ENCODE measurements at places on chromosomes 3 and 15. TPM values are rescaled to one million over a fixed set of nuclear protein-coding genes. Genes with fewer than 3 reads are reported as not detected.
A peak's percentile ranks its signal among the peaks of the same experiment; 100 is the strongest.

BUB1B gene
- total RNA-seq, result 0.51 TPM

MYEF2 gene
- 4.9 TPM for total RNA-seq

SLC51A gene
- total RNA-seq, result not detected

AGBL1 gene
- total RNA-seq, result 29.7 TPM

MFN1 gene
- 37.1 TPM for total RNA-seq

LSM3 gene
- 14.6 TPM for total RNA-seq

SLC22A14 gene
- not detected for total RNA-seq

PPM1M gene
- total RNA-seq, result 3.7 TPM

AP3B2 gene
- total RNA-seq, result not detected

HOMER2 gene
- total RNA-seq, result 51.6 TPM

UBA3 gene
- total RNA-seq, result 29.3 TPM

EHHADH gene
- 3.4 TPM for total RNA-seq

GRCh38 chr3:117266806-117267205 is 557.2 kb downstream of the TUSC7 start:
- no peak for DNase-seq
- no peak overlapping the region for H3K4me3 ChIP-seq
- H3K27me3 ChIP-seq, result no peaks in the 10 kb centered on the region
- H3K36me3 ChIP-seq, result no peaks in the 10 kb centered on the region
- H3K4me1 ChIP-seq, result no peaks in the 10 kb centered on the region
- H3K27ac ChIP-seq, result no peak overlapping the region

GRCh38 chr15:61050844-61051568 is 178.1 kb downstream of the RORA start:
- no peaks in the 10 kb centered on the region for H3K27me3 ChIP-seq
- no peak for DNase-seq
- peak overlapping the region; percentile 8 for H3K27ac ChIP-seq
- H3K4me1 ChIP-seq, result peaks cover 26% of the 10 kb centered on the region
- no peak overlapping the region for H3K4me3 ChIP-seq
- H3K36me3 ChIP-seq, result no peaks in the 10 kb centered on the region

GRCh38 chr15:42160136-42160535 is 3.7 kb upstream of the PLA2G4F start:
- peak overlapping the region; percentile 94 for H3K27ac ChIP-seq
- peaks cover 34% of the 10 kb centered on the region for H3K4me1 ChIP-seq
- H3K36me3 ChIP-seq, result peaks cover 61% of the 10 kb centered on the region
- no peak for DNase-seq
- H3K4me3 ChIP-seq, result no peak overlapping the region
- H3K27me3 ChIP-seq, result no peaks in the 10 kb centered on the region

DNA sequence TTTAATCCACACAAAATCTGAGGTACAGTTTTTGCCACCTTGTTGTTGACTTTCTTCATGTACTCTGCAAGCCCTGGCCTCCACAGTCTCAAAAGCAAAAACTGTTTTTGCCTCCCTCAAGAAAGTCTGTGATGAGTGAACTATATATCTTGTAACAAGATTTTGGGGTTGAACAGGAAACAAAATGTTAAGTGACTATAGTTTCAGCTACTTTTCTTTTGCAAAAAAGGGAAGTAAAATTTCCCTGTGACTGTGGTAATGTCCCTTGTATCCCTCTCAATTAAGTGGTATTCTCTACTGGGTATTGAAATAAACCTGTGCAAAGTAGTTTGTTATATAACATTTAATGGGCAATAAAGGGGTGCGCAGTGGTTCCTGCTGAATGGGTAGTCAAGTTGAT is 21.3 kb upstream of the SCAANT1 start:
- no peak overlapping the region for H3K27ac ChIP-seq
- no peaks in the 10 kb centered on the region for H3K27me3 ChIP-seq

- H3K36me3 ChIP-seq, result no peaks in the 10 kb centered on the region
- H3K27ac ChIP-seq, result no peak overlapping the region
- H3K27me3 ChIP-seq, result no peaks in the 10 kb centered on the region
Measured at GRCh38 chr15:91873138-91873536, 19.6 kb downstream of the SLCO3A1 start.

DNA sequence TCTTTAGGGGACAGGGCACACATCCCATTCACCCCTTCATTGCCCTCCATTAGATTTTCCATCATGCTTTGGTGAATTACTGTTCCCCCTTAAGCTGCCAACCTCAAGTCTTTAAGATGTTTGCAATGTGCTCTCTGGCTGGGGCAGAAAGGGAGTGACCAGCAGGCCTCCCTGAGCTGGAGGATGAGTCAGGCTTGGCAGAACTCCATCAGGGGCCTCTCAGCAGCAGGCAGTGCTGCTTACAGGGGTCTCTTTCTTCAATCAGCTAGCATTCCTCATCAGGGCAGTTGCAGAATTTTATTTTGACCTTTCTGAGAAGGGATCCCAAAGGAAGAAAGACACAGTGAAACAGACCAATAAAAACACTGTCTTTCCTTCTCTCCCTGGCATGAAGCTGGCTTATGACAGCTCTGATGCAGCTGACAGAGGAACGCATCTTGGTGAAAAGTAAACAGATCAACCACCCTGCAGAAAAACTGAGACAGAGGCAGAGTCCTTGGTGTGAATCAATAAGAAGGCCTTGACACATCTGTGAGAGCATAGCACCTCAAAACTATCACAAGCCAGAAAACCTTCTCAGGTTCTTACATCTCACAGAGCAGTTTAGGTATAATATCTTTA is 88.7 kb upstream of the MRPL3 start:
- DNase-seq, result no peak
- H3K36me3 ChIP-seq, result no peaks in the 10 kb centered on the region
- no peak overlapping the region for H3K4me3 ChIP-seq
- H3K27me3 ChIP-seq, result no peaks in the 10 kb centered on the region
- H3K27ac ChIP-seq, result no peak overlapping the region

DNA sequence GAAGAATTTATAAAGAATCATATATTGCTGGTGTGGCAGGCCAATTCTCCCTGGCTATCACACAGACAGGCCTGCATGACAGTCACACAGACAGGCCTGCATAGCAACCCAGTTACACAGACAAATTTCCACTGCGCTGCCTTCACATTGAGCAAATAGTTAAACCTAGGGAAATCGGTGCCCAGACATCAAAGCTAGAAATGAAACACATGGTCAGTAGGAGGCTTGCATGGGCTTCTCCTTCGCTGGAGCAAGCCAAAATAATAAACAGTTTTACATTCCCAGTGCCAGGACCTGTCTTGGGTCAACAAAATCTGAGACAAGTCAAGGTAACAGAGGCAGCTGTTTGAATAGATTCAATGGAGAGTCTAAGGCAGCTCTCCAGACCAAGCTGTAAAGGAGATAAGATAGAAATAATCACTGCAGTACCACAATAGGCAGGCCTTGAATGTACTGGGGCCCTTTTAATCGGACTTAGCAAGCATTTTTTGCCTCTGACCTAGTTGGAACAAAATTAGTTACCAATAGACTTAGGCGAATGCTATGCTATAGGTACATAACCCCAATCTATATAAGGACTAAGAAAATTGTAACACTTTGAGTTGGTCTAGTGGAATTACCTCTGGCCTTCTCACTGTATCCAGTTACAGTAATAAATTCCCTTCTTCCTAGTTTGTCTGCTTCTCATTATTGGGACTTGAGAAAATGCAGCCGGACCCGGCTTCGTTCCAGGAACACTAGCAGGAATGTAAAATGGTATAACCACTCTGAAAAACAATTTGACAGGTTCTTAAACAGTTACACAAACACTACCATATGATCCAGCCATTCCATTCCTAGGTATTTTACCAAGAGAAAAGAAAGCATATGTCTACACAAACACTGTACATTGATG is 274.7 kb upstream of the UBE2E2 start:
- no peak overlapping the region for H3K4me3 ChIP-seq
- no peaks in the 10 kb centered on the region for H3K36me3 ChIP-seq
- H3K27ac ChIP-seq, result peak overlapping the region; percentile 10
- H3K27me3 ChIP-seq, result no peaks in the 10 kb centered on the region
- DNase-seq, result no peak

DNA sequence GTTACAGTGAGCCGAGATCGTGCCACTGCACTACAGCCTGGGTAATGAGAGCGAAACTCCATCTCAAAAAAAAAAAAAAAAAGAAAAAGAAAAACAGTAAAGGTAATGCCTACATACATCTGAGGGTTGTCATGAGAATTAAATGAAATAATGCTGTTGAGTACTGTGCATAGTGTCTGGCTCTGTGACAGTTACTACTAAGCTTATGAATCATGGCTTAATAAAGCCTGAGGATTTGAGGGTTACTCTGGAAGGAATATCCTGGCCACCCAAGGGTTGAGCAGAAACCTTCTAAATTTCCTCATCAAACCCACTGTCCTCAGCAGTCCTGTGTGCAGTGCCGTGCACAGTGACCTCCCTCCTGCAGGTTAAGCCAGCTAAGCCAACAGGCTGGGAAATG is 26.8 kb upstream of the ELP6 start:
- H3K4me3 ChIP-seq, result no peak overlapping the region
- DNase-seq, result no peak
- no peaks in the 10 kb centered on the region for H3K4me1 ChIP-seq
- H3K27ac ChIP-seq, result no peak overlapping the region
- H3K27me3 ChIP-seq, result no peaks in the 10 kb centered on the region

DNA sequence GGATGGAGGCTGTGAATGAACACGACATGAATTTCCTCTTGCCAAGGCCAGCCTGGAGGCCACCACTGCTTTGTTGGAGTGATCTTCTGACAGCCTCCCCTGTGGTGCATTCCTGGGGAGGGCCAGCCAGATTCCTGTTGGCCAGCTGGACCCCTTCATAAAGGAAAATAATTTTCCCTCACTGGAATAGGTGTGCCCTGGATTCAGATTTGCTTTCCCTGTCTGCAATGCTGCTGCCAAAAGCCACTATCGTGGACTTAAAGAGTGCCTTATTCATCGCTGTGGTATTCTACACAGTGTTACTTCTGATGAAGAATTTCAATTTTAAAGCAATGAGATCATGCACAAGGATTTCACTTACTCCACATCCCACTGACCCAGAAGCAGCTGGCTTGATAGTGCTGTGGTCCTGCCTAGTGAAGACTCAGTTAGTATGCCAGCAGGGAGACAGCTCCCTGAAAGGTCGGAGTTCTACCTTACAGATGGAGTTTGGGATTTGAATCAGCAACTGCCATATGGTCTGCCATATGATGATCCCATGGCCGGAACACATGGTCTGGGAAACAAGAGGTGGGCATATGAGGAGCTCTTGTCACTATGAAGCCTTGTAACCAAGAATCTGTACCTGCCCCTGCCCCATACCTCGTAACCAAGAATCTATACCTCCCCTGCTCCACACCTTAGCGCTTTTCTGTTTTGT is 145.2 kb downstream of the KLF13 start:
- no peaks in the 10 kb centered on the region for H3K27me3 ChIP-seq
- DNase-seq, result no peak
- H3K4me1 ChIP-seq, result no peaks in the 10 kb centered on the region
- no peak overlapping the region for H3K27ac ChIP-seq

DNA sequence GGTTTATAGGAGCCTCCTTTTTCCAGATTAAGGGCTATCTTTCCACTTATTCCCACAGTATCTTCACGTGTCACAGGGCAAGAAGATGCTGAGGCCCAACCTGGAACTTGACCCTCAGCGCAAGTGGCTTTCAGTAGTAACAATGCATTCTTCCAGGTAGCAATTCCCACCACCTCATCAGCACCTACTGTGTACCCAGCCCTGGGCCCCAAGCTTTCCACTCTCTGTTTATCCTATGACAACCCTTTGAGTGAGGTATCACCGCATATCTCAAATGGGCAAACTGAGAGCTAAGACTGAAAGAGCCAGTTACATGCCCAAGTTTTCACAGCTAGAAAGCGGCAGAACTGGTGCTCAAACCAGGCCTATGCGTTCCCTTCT is 88.2 kb downstream of the CPN2 start:
- no peaks in the 10 kb centered on the region for H3K36me3 ChIP-seq
- H3K27me3 ChIP-seq, result no peaks in the 10 kb centered on the region
- peaks cover 23% of the 10 kb centered on the region for H3K4me1 ChIP-seq
- no peak for DNase-seq

GRCh38 chr3:23038471-23038870 is 164.7 kb upstream of the UBE2E2 start:
- no peaks in the 10 kb centered on the region for H3K36me3 ChIP-seq
- no peaks in the 10 kb centered on the region for H3K27me3 ChIP-seq
- H3K27ac ChIP-seq, result no peak overlapping the region
- H3K4me1 ChIP-seq, result no peaks in the 10 kb centered on the region

GRCh38 chr3:65706301-65706700 is 332.4 kb downstream of the MAGI1 start:
- no peak overlapping the region for H3K4me3 ChIP-seq
- no peak overlapping the region for H3K27ac ChIP-seq
- H3K4me1 ChIP-seq, result no peaks in the 10 kb centered on the region

- no peaks in the 10 kb centered on the region for H3K27me3 ChIP-seq
- no peaks in the 10 kb centered on the region for H3K36me3 ChIP-seq
- H3K27ac ChIP-seq, result peak overlapping the region; percentile 83
- no peak for DNase-seq
- H3K4me3 ChIP-seq, result no peak overlapping the region
- H3K4me1 ChIP-seq, result peaks cover 50% of the 10 kb centered on the region
Measured at GRCh38 chr3:16290007-16290826, 25.2 kb downstream of the OXNAD1 start.

DNA sequence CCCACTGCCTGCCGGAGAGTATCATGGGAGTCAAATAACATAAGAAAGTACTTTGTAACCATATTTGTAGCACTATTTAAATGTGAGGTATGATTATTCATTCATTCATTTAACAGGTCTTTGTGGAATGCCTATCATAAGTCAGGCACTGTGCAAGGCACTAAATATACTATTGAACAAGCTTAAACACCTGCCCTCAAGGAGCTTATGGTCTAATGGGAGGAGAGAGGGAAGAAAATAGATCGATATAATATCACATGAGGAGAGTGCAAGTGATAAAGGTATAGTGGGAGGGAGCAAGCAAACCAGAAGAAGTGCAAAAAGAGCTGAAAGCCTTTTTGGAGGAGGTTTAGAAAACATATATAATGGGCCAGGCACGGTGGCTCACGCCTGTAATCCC is 3.3 kb upstream of the HERC1 start:
- no peak for DNase-seq
- H3K36me3 ChIP-seq, result no peaks in the 10 kb centered on the region
- no peak overlapping the region for H3K4me3 ChIP-seq
- no peaks in the 10 kb centered on the region for H3K27me3 ChIP-seq
- no peak overlapping the region for H3K27ac ChIP-seq

DNA sequence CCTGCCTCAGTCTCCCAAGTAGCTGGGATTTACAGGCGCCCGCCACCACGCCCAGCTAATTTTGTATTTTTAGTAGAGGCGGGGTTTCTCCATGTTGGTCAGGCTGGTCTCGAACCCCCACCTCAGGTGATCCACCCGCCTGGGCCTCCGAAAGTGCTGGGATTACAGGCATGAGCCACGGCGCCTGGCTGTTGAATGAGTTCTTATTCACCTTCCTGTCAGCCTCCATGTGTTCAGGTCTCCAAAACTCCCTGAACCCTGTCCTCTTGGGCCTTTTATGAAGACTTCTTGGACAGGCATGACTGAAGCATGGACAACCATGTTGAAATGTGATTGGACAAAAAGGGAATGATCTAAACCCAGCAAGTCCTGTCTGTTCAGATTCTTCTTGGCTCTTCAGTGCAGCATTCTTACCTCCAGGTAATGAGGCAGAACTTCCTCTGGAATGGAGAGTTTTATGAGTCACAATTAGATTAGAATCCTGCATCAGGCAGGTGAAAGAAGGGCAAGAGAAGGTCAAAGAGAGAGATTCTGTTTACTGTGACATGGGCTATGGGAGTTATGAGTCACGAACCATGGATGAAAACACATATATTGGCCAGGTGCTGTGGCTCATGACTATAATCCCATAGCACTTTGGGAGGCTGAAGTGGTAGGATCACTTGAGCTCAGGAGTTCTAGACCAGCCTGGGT is 23.1 kb upstream of the EIF4A2 start:
- DNase-seq, result no peak
- H3K4me3 ChIP-seq, result no peak overlapping the region
- H3K36me3 ChIP-seq, result no peaks in the 10 kb centered on the region
- no peaks in the 10 kb centered on the region for H3K27me3 ChIP-seq
- H3K27ac ChIP-seq, result no peak overlapping the region
- H3K4me1 ChIP-seq, result no peaks in the 10 kb centered on the region
